ENCODE measurements at places on chromosomes 6 and 20. TPM values are rescaled to one million over a fixed set of nuclear protein-coding genes. Genes with fewer than 3 reads are reported as not detected.

HLA-DPB1 gene
- total RNA-seq, result 5.8 TPM

SNX21 gene
- 11.1 TPM for total RNA-seq

SCRT2 gene
- not detected for total RNA-seq

PKIG gene
- total RNA-seq, result 69.4 TPM

CCN6 gene
- total RNA-seq, result not detected

SYCP2 gene
- total RNA-seq, result 0.56 TPM

POM121L2 gene
- not detected for total RNA-seq

YWHAB gene
- 78.0 TPM for total RNA-seq

CST7 gene
- not detected for total RNA-seq

EYS gene
- under 0.01 TPM for total RNA-seq

MDFI gene
- 0.28 TPM for total RNA-seq

MAS1L gene
- not detected for total RNA-seq

COL20A1 gene
- total RNA-seq, result not detected

FAM162B gene
- 3.2 TPM for total RNA-seq

MOCS1 gene
- 8.1 TPM for total RNA-seq

USP49 gene
- total RNA-seq, result 1.4 TPM

PCMTD2 gene
- total RNA-seq, result 28.3 TPM

ZBP1 gene
- not detected for total RNA-seq

DEFB127 gene
- not detected for total RNA-seq

AFG1L gene
- 2.0 TPM for total RNA-seq

OPN5 gene
- not detected for total RNA-seq

MMP24 gene
- total RNA-seq, result 0.36 TPM

RFX6 gene
- not detected for total RNA-seq

STK38 gene
- total RNA-seq, result 9.7 TPM

FRS3 gene
- 0.54 TPM for total RNA-seq

TFAP2D gene
- not detected for total RNA-seq

ZSCAN23 gene
- total RNA-seq, result 5.3 TPM

CCN5 gene
- not detected for total RNA-seq

ADGRF1 gene
- total RNA-seq, result not detected

CLPSL2 gene
- not detected for total RNA-seq

ZC2HC1B gene
- total RNA-seq, result not detected

SIGLEC1 gene
- total RNA-seq, result not detected

TSPO2 gene
- total RNA-seq, result not detected

KIAA1755 gene
- total RNA-seq, result 2.5 TPM

EDN3 gene
- total RNA-seq, result not detected

NINL gene
- 3.6 TPM for total RNA-seq
